AG04450 (cell line): ENCODE measurements at places on chromosomes 2 and 18.

GRCh38 chr2:216992056-216992675, 132.3 kb upstream of the TNP1 start:
- no peak for DNase-seq

- DNase-seq, result no peak
Observed at GRCh38 chr2:171754254-171754939, 67.1 kb downstream of the DYNC1I2 start.

DNA sequence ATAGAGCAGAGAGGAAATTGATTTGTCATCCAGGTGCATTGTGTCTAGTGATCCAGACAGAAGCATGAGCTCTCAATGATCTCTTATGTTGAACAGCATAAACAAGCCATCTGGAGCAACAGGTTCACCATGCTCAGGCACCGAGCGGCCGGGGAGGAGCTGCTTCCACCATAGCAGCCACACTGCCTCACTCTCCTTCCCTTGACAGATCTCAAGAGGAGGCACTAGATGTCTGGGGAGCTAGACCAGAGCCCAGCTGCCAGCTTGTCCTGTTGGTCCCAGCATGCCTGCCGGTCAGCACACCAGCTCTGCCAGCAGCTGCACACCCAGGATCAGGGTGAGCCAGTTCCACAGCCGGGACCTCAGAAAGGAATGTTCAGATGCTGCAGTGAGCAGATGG, 17.5 kb upstream of the LONRF2 start:
- no peak for DNase-seq

GRCh38 chr2:109447776-109448175, 166.0 kb downstream of the SEPTIN10 start:
- no peak for DNase-seq

- DNase-seq, result no peak
Observed at GRCh38 chr2:70892750-70893149, 43.0 kb upstream of the ATP6V1B1 start.
